Stimulated activated CD8-positive, alpha-beta memory T cell treated with anti-CD3 and anti-CD28 coated beads, Interleukin-15, amount 100 ng/mL, for 48 hours (primary cell): ENCODE measurements at places on chromosomes 7 and 10.
A peak's percentile ranks its signal among the peaks of the same experiment; 100 is the strongest.

DNA sequence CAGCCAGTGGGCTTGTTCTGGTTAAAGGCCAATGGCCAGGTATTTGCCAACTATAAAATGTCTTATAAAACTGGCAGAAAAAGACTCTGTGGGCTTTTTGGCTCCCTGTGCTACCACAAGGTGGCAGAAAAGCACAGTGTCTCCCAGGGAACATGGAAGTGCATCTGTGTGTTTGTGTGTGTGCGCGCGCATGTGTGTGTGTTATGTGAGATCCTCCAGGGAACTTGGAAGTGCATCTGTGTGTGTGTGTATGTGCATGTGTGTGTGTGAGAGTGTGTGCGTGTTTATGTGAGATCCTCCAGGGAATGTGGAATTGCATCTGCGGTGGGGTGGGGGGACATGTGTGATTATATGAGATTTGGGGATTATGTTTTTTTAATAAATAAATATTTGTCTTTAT lies 30.2 kb upstream of the ABI1 start:
- DNase-seq, result peak; percentile 22

DNA sequence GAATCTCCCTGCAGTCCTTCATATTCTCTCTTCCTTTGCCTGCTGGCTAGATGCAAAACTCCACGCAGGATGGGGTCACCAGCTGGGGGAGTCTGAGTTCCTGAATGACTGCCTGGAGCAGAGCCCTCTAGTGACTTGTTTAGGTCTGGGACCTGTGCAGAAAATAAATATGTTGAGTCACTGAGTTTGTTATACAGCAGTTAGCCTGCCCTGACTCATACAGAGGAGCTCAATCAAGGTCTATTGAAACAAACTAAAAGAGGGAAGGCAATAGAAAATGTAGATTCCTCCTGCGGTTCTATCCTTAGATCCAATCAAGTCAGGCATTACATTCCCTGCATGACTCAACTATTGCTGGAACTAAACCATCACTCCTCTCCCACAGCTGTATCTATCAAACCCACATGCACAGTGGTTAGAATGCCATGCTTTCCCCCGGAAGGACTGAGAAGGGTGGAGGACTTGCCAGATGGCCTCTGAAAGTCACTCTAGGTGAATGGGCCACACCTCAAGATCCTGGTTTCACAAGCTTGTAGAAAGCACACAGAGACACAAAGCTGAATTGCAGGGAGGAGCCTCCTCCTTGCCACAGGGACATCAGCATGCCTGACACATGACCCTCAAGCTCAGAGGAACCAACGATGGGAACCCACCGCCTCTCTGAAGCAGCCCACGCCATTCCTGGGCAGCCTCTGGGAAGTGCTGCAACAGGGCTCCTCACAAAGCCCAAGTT lies 73.9 kb downstream of the SH3PXD2A start:
- no peak for DNase-seq

GRCh38 chr7:101950450-101951119 lies 133.2 kb downstream of the CUX1 start:
- no peak for DNase-seq

- no peak for DNase-seq
Observed at GRCh38 chr10:6649903-6650302, 69.8 kb upstream of the PRKCQ start.

DNA sequence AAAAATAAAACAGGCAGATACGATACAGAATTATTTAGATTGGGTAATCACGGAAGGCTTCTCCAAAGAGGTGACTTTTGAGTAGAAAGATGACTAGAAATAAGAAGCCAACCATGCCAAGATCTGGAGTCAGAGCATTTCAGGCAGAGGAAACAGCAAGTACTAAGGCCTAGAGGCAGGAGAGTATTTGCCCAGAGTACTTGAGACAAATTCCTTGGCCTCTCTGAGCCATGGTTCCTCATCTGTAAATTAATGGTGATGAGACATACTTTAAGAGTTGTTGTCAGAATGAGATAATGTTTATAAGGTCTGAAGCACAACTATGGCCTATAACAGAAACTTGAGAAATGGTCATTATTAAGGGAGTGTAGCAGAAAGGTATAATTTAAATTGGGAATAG lies 15.8 kb upstream of the GPR37 start:
- DNase-seq, result no peak

DNA sequence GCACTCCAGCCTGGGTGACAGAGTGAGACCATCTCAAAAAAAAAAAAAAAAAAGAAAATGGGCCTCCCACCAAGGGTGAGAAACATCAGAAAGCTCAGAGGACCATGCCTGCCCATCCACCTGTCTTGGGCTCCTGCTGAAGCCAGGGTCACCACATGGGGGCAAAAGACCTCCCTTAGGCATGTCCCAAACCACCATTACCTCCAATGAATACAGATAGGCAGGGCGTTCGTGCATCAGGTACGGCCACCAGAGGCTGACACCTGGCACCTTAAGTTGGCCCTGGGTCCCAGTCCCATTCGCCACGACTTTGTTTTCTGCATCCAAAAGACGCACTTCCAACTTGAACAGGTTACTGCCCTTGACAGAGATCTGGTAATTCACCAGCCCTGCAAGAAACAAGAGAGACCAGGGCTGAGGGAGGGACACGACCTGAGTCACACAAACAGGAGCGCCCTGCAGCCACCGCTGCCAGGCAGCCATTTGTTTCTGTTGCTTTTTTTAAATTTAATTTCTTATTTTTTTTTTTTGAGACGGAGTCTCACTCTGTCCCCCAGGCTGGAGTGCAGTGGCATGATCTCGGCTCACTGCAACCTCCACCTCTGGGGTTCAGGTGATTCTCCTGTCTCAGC lies 6.1 kb downstream of the GUSB start:
- no peak for DNase-seq

GRCh38 chr7:106927536-106927935 lies 62.5 kb downstream of the PIK3CG start:
- DNase-seq, result no peak

- DNase-seq, result no peak
Observed at GRCh38 chr10:109959259-109960145, 36.2 kb upstream of the XPNPEP1 start.

DNA sequence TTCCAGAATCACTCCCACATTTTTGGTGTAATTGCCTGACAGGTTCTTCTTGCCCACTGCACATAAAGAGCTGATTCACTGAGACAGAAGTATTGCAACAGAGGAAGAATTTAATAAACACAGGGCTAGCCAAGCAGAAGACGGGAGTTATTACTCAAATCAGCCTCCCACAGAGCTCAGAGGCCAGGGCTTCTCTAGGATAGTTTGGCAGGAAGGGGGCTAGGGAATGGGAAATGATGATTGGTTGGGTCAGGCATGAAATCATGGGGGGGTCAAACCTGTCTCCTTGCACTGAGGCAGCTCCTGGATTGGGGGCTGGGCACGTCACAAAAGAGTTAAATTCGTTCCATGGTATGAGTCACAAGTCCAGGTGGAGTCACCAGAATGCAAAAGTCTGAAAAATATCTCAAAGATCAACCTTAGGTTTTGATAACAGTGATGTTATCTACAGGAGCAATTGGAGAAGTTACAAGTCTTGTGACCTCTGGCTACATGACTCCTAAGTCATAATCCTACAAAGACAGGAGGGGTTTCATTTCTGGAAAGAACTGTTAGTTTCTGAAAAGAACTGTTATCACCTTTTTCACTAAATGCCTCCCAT lies 30.2 kb upstream of the ERCC6 start:
- DNase-seq, result no peak

DNA sequence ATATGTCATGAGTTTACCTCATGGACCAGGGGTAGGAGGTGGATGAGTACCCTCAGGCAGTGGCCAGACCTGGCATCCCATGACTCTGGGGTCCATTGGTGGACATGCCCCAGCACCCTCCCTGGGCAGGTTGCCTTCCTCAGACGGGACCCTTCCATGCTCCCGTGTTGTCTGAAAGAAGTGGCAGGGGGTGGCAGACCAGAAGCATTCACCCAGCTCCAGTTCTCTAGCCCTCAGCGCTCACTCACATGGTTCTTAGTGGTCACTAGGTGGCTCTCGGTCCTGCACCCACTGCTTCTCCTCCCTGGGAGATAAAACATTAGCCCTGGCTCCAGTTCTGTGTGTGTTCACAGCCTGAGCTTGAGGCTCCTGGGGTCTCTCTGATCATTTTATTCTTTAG lies 6.0 kb downstream of the RBP3 start:
- no peak for DNase-seq

- no peak for DNase-seq
Observed at GRCh38 chr10:12237265-12238220, 41.6 kb downstream of the CDC123 start.

GRCh38 chr7:100887516-100888290 lies 1.8 kb downstream of the UFSP1 start:
- DNase-seq, result no peak

GRCh38 chr10:24989867-24990266 lies 26.1 kb downstream of the ENKUR start:
- DNase-seq, result no peak

GRCh38 chr7:112965506-112965905 lies 121.1 kb downstream of the GPR85 start:
- no peak for DNase-seq

DNA sequence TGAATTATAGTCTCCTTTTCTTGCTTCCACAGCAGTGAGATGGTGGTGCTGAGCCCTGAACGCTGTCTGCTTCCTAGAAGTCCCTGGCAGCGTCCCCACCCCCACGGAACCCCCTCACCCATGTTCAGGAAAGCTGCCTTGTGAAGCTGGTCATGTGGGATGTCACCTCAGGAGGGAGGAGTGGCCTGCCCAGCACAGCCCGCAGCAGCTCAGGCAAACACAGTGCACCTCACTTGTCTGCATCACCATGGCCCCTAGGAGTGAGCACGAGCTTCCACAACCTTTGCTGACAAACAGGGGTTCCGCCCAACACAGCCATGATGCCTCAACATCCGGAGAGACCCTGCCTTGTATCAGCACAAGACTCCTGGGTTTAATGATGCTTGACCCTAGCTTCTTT lies 508.9 kb downstream of the RPS24 start:
- DNase-seq, result no peak

DNA sequence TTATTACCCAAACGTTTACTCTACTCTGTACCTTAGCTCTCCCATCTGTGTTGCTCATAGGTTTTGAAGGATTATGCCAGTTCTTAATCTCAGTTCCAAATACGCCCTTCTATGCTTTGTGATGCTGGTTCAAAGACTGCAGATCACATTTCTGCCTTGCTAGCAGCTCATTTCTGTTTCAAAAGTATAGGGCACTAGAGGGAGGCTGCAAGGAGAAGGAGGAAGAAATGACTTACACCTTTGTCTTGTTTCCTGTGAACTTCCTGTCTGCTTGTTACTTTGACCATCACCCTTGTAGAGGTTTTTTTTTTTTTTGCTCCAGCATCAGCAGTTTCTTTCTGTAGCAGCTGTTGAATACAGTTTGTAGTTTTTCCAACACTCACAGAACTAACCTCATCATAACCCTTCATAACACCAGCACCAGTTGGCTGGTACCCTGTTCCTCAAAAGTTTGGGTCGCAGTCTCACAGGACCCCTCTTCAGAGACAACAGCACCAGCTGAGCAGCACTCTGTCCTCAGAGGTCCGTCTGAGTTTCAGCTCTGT lies 16.5 kb downstream of the SLK start:
- DNase-seq, result no peak

DNA sequence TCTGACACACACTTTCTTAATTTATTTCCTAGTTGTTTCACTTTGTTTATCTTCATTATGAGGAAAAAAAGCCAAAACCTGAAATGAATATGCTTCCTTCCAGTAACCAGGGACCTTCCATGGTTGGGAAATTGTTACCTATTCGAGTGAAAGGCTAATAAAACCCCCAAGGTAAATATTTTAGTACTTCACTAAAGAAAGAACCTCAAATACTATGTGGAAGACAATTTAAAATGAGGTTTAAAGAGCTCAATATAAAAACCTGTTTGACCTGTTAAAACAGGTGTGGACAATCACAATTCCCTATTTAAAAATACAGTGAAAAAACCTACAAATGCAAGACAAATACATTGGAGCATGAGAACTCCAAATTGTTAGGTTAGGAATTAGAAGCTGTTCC lies 192.6 kb downstream of the CFTR start:
- DNase-seq, result no peak

- no peak for DNase-seq
Observed at GRCh38 chr10:77547307-77548050, 90.1 kb downstream of the KCNMA1 start.

GRCh38 chr7:879093-879492 lies 2.7 kb downstream of the GET4 start:
- DNase-seq, result no peak

GRCh38 chr10:32153252-32153651 lies 97.0 kb upstream of the KIF5B start:
- no peak for DNase-seq

DNA sequence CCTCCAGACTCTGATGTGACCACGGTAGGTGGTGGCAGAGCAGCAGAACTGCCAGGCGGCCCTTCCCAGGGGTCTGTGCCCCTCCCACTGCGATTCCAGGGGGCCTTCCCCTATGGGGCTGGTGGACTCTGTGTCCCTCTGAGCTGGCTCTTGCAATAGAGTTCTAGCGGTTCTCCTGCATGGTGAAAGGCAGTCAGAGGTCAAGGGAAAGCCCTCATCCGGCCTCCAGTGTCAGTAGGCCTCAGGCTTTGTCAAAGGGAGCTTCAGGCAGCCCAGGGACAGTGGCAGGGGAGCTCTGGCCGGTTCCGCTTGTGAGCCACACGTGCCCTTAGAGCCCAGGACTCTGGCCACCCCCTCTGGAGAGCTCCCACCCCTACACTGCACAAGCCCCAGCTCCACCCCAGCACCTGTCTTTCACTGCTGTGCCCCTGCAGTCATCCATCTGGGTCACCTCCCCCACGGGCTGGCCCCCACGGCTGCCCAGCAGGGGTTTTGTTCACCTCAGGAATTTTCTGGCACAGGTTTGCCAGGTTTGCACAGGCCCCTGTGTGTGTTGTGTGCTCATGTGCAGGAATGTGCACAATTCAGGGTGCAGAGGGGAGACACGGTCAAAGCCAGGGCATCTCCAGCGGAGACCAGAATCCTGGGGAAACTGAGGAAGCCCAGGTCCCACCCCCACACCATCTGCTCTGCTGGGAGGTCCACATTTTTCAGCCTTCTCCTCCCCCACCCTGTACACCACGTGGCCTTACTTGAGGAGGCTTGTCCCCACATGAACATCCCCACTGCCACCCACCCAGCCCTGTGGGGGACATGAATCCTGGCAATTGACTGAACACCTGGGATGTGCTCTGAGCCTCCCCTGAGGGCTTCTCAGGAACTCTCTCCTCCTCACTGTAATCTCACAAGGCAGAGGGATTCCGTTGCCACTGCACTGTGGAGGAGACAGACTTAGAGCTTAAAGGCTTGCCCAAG lies 23.8 kb downstream of the C10orf105 start:
- DNase-seq, result no peak

- DNase-seq, result no peak
Observed at GRCh38 chr10:6108631-6109443, 20.0 kb downstream of the RBM17 start.

DNA sequence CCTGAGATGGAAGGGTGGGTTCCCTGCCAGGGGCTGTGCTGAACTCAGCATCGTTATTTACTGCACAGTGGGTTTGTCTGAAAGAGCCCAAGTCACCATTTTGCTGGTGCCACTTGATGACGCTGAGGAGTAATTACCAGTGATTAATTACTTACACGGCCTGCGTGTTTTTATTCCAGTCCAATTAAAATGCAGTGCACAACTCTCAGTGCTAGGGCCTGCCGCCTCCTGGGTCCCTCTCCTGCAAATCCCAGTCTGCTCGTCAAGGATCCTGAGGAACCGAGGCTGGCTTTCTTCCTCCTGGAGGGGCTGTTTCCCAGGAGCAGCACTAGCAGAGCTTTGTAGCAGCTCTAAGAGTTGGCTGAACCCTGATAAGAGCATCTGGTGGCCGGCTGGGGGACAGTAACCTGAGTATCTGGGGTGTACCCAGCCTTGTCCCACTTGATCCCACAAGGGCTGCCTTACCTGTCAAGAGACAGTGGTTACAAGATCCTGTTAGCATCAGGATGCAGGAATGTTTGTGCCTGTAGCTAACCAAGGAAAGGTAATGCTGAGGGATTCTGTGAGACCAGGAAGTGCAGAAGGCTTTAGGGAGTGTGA lies 45.1 kb upstream of the LRRC4 start:
- no peak for DNase-seq
